ENCODE measurements at places on chromosomes 3 and 15. TPM values are rescaled to one million over a fixed set of nuclear protein-coding genes. Genes with fewer than 3 reads are reported as not detected.
A peak's percentile ranks its signal among the peaks of the same experiment; 100 is the strongest.

LYZL4 gene
- not detected for total RNA-seq

WNT5A gene
- not detected for total RNA-seq

LOXL1 gene
- total RNA-seq, result 1.3 TPM

SLC9C1 gene
- total RNA-seq, result not detected

TM6SF1 gene
- total RNA-seq, result 10.4 TPM

CYP1A2 gene
- not detected for total RNA-seq

CHRM5 gene
- 0.12 TPM for total RNA-seq

- H3K4me1 ChIP-seq, result peaks cover 12% of the 10 kb centered on the region
- H3K27ac ChIP-seq, result no peak overlapping the region
- no peak overlapping the region for H3K4me3 ChIP-seq
- H3K36me3 ChIP-seq, result peaks cover 11% of the 10 kb centered on the region
- H3K27me3 ChIP-seq, result no peaks in the 10 kb centered on the region
These were observed 40.6 kb downstream of the ACAD9 start for GRCh38 chr3:128919988-128920387.

GRCh38 chr15:34154725-34155204 lies 52.9 kb downstream of the PGBD4 start:
- H3K36me3 ChIP-seq, result peaks cover 40% of the 10 kb centered on the region
- H3K27ac ChIP-seq, result no peak overlapping the region
- H3K4me3 ChIP-seq, result no peak overlapping the region
- no peaks in the 10 kb centered on the region for H3K27me3 ChIP-seq
- no peaks in the 10 kb centered on the region for H3K4me1 ChIP-seq

GRCh38 chr3:110965976-110966375 lies 105.6 kb upstream of the NECTIN3 start:
- DNase-seq, result no peak
- H3K27me3 ChIP-seq, result no peaks in the 10 kb centered on the region
- H3K4me3 ChIP-seq, result no peak overlapping the region
- no peaks in the 10 kb centered on the region for H3K36me3 ChIP-seq

- no peaks in the 10 kb centered on the region for H3K4me1 ChIP-seq
- no peaks in the 10 kb centered on the region for H3K36me3 ChIP-seq
These were observed 132.2 kb downstream of the GREM1 start for GRCh38 chr15:32849769-32850668.

- no peaks in the 10 kb centered on the region for H3K27me3 ChIP-seq
- H3K4me1 ChIP-seq, result no peaks in the 10 kb centered on the region
- H3K27ac ChIP-seq, result no peak overlapping the region
- H3K36me3 ChIP-seq, result no peaks in the 10 kb centered on the region
- DNase-seq, result no peak
- H3K4me3 ChIP-seq, result no peak overlapping the region
These were observed 78.7 kb downstream of the MITF start for GRCh38 chr3:69817988-69818387.

DNA sequence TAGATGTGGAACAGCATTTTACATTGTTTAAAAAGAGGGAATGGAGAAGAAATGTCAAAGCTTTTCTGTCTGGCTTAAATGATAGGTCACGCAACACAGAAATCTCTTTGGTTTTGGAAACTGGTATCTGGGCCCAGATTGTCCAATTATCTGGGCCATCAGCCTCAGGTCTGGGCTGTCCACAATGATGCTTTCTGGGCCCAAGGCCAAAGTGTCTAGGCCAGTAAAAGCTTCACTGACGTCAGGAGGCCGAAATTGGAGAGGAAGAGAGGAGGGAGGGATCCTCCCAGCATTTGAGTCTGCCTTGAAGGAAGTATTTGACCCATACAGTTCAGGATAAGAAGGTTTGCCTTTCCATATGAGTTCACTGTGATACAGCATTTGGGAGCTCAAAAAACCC lies 60.7 kb upstream of the ALDH1A3 start:
- no peak overlapping the region for H3K4me3 ChIP-seq
- no peaks in the 10 kb centered on the region for H3K36me3 ChIP-seq
- no peaks in the 10 kb centered on the region for H3K27me3 ChIP-seq
- H3K27ac ChIP-seq, result no peak overlapping the region

- no peak overlapping the region for H3K27ac ChIP-seq
- H3K27me3 ChIP-seq, result no peaks in the 10 kb centered on the region
- no peaks in the 10 kb centered on the region for H3K36me3 ChIP-seq
- no peaks in the 10 kb centered on the region for H3K4me1 ChIP-seq
These were observed 164.5 kb downstream of the FBLN2 start for GRCh38 chr3:13713396-13713795.

DNA sequence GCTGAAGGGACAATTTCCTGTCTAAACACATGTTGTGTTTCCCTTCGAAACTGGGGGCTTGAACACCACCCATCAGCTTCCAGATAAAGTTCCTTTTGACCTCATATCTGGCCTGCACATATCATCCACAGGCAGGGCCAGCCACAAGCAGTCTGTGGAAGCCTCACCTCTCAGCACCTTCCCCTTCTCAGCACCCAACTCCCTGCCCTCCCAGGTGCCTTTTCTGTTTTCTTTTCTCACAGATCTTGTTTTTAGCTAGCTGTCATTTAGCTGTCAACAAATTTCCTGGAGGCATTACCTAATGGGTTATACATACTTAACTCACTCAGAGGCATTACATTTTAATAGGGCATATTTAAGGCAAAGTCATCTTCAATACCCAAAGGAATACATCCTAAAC lies 93.9 kb downstream of the SEMA6D start:
- H3K27ac ChIP-seq, result no peak overlapping the region
- no peaks in the 10 kb centered on the region for H3K27me3 ChIP-seq
- no peak for DNase-seq
- no peak overlapping the region for H3K4me3 ChIP-seq
- no peaks in the 10 kb centered on the region for H3K36me3 ChIP-seq

GRCh38 chr15:100168787-100169186 lies 173.0 kb downstream of the ADAMTS17 start:
- DNase-seq, result no peak
- no peak overlapping the region for H3K4me3 ChIP-seq
- H3K4me1 ChIP-seq, result peaks cover 17% of the 10 kb centered on the region
- no peaks in the 10 kb centered on the region for H3K27me3 ChIP-seq
- no peak overlapping the region for H3K27ac ChIP-seq

DNA sequence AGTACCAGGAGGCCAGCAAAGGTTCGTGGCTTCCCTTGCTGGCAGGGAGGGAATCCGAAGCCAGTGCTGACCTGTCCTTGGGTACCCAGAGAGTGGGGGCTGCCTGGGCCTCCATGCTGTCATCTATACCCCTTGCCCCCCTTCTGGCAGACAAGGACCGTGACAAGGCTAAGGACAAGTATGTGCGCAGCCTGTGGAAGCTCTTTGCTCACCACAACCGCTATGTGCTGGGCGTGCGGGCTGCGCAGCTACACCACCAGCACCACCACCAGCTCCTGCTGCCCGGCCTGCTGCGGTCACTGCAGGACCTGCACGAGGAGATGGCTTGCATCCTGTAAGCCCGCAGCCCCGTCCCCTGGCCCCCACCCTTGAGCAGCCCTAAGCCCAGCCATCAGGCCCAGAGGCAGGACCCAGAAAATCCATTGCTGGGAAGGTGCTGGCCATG lies 2.8 kb downstream of the FES start:
- H3K36me3 ChIP-seq, result peaks cover 41% of the 10 kb centered on the region
- H3K27ac ChIP-seq, result no peak overlapping the region
- peaks cover 63% of the 10 kb centered on the region for H3K4me1 ChIP-seq
- no peaks in the 10 kb centered on the region for H3K27me3 ChIP-seq

GRCh38 chr15:100597862-100598261 lies 4.1 kb downstream of the LINS1 start:
- no peaks in the 10 kb centered on the region for H3K27me3 ChIP-seq
- peak overlapping the region; percentile 60 for H3K27ac ChIP-seq
- H3K4me1 ChIP-seq, result peaks cover 31% of the 10 kb centered on the region
- no peaks in the 10 kb centered on the region for H3K36me3 ChIP-seq

DNA sequence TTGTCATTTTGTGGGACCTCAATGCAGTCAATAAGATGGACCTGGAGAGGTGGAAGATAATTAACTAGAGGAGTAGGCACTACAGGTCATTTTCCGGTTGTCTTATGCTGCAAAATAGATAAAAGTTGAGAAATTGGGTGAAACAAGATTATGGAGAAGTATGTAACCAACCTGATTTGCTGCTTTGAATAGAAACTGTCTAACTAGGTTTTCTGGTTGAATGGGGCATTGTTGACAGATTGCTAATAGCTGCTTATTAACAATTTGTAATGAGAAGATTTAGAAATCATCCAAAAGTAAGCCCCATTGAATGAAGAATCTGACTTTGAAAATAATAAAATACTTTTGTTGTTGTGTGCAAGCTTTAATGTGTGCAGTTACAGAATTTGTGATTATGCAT lies 26.2 kb downstream of the PIAS1 start:
- DNase-seq, result no peak
- H3K36me3 ChIP-seq, result no peaks in the 10 kb centered on the region
- H3K27me3 ChIP-seq, result no peaks in the 10 kb centered on the region
- H3K4me3 ChIP-seq, result no peak overlapping the region
- H3K27ac ChIP-seq, result no peak overlapping the region
- peaks cover 7% of the 10 kb centered on the region for H3K4me1 ChIP-seq

GRCh38 chr3:55476515-55476914 lies 10.6 kb downstream of the WNT5A start:
- DNase-seq, result no peak
- H3K27me3 ChIP-seq, result peaks cover 2% of the 10 kb centered on the region
- no peak overlapping the region for H3K4me3 ChIP-seq
- no peaks in the 10 kb centered on the region for H3K36me3 ChIP-seq
- no peaks in the 10 kb centered on the region for H3K4me1 ChIP-seq

GRCh38 chr3:179174316-179174715 lies 26.2 kb downstream of the PIK3CA start:
- H3K27ac ChIP-seq, result no peak overlapping the region
- H3K36me3 ChIP-seq, result no peaks in the 10 kb centered on the region
- no peaks in the 10 kb centered on the region for H3K27me3 ChIP-seq

- DNase-seq, result no peak
- H3K4me3 ChIP-seq, result no peak overlapping the region
- H3K4me1 ChIP-seq, result peaks cover 11% of the 10 kb centered on the region
- no peaks in the 10 kb centered on the region for H3K27me3 ChIP-seq
- no peak overlapping the region for H3K27ac ChIP-seq
- no peaks in the 10 kb centered on the region for H3K36me3 ChIP-seq
These were observed 31.8 kb upstream of the SFMBT1 start for GRCh38 chr3:53077476-53078220.

DNA sequence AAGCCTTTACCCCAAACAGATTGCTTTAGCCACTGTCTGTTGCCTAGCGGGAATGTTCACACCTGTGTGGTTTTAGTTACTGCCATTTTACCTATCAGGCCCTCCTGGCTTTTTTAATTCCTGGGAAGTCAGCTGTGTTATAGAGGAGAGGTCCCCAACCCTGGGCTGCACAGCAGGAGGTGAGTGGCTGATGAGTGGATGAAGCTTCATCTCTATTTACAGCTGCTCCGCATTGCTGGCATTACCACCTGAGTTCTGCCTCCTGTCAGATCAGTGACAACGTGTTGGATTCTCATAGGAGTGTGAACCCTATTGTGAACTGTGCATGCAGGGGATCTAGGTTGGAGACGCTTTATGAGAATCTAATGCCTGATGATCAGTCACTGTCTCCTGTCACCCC lies 127.0 kb downstream of the MBNL1 start:
- H3K36me3 ChIP-seq, result peaks cover 47% of the 10 kb centered on the region
- no peaks in the 10 kb centered on the region for H3K27me3 ChIP-seq
- no peak overlapping the region for H3K27ac ChIP-seq
- H3K4me1 ChIP-seq, result peaks cover 3% of the 10 kb centered on the region

GRCh38 chr3:171000281-171000680 lies 26.2 kb downstream of the SLC2A2 start:
- H3K4me1 ChIP-seq, result no peaks in the 10 kb centered on the region
- no peaks in the 10 kb centered on the region for H3K27me3 ChIP-seq
- no peaks in the 10 kb centered on the region for H3K36me3 ChIP-seq
- no peak overlapping the region for H3K4me3 ChIP-seq

- peaks cover 3% of the 10 kb centered on the region for H3K4me1 ChIP-seq
- no peak overlapping the region for H3K4me3 ChIP-seq
- peaks cover 4% of the 10 kb centered on the region for H3K27me3 ChIP-seq
- no peak for DNase-seq
- no peaks in the 10 kb centered on the region for H3K36me3 ChIP-seq
These were observed 10.7 kb upstream of the CYP8B1 start for GRCh38 chr3:42886294-42886822.

- H3K4me3 ChIP-seq, result no peak overlapping the region
- H3K36me3 ChIP-seq, result no peaks in the 10 kb centered on the region
- no peaks in the 10 kb centered on the region for H3K4me1 ChIP-seq
- no peak overlapping the region for H3K27ac ChIP-seq
- no peaks in the 10 kb centered on the region for H3K27me3 ChIP-seq
These were observed 1015.9 kb downstream of the OTOL1 start for GRCh38 chr3:162512488-162512887.

GRCh38 chr3:17290894-17291293 lies 406.1 kb downstream of the PLCL2 start:
- no peak for DNase-seq
- no peak overlapping the region for H3K4me3 ChIP-seq
- H3K27me3 ChIP-seq, result no peaks in the 10 kb centered on the region

DNA sequence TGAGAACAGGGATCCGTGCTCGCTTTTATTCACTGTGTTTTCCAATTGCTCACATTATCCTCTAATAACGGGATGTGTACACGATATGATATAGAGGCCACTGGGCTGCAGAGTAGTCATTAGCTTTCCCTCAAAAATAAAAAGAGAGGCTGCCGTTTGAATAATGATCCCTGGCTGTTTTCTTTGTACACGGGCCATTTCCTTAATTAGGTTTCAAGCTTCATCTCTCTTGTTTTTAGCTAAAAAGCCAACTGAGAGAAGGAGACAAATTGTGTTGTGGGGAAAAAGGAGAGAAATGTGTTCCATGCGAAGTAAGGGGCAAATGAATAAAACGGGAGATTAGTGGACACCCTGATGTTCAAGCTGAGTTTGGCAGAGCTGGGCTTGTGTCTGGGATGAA lies 174.2 kb downstream of the CACNA2D3 start:
- no peaks in the 10 kb centered on the region for H3K4me1 ChIP-seq
- DNase-seq, result no peak
- H3K4me3 ChIP-seq, result no peak overlapping the region
- no peak overlapping the region for H3K27ac ChIP-seq
- no peaks in the 10 kb centered on the region for H3K36me3 ChIP-seq

DNA sequence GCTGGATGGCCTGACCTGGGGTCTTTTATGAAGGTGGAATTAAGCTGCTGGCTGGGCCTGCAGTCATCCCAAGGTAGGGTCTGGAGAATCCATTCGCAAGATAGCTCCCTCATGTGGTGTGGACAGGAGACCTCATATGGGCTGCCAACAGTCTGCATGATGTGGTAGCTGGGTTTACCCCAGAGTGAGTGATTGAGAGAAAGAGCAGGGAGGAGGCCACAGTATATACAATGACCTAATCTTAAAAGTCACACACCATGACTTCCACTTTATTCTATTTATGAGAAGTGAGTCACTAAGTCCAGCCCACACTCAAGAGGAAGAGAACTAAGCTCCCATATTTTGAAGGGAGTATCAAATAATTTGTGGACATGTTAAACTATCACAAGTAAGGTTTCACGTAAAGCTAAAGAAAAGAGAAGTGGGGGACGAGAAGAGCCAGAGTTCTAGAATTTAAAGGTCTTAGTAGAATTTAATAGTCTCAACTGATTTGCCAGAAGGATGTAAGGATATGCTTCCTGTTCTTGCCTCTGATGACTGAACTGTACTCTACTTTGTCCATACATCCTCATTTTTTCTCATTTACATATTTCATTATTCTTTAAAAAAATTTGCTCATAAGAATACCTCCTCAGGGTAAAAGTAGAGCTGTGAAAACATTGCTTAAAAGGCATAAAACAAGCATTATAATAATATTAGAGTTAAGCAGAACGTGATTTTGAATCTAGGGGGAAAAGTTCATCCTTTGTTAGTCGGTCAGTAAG lies 184.4 kb downstream of the PEX5L start:
- H3K36me3 ChIP-seq, result no peaks in the 10 kb centered on the region
- H3K27ac ChIP-seq, result no peak overlapping the region
- no peaks in the 10 kb centered on the region for H3K4me1 ChIP-seq
- no peak overlapping the region for H3K4me3 ChIP-seq
